ENCODE measurements at places on chromosomes 7 and 10.

GRCh38 chr10:105041956-105042355 is 400.9 kb downstream of the SORCS3 start:
- no peak for DNase-seq

- no peak for DNase-seq
Measured at GRCh38 chr7:1095621-1096155, 7.8 kb downstream of the GPER1 start.

GRCh38 chr10:8691498-8692017 is 637.1 kb downstream of the GATA3 start:
- DNase-seq, result no peak

- DNase-seq, result no peak
Measured at GRCh38 chr10:125868372-125868975, 12.6 kb downstream of the DHX32 start.

- DNase-seq, result no peak
Measured at GRCh38 chr7:134804854-134805253, 25.4 kb downstream of the CALD1 start.

GRCh38 chr7:22572292-22572691 is 72.3 kb upstream of the STEAP1B start:
- DNase-seq, result no peak

GRCh38 chr7:68678196-68678595 is 920.1 kb upstream of the AUTS2 start:
- DNase-seq, result no peak

DNA sequence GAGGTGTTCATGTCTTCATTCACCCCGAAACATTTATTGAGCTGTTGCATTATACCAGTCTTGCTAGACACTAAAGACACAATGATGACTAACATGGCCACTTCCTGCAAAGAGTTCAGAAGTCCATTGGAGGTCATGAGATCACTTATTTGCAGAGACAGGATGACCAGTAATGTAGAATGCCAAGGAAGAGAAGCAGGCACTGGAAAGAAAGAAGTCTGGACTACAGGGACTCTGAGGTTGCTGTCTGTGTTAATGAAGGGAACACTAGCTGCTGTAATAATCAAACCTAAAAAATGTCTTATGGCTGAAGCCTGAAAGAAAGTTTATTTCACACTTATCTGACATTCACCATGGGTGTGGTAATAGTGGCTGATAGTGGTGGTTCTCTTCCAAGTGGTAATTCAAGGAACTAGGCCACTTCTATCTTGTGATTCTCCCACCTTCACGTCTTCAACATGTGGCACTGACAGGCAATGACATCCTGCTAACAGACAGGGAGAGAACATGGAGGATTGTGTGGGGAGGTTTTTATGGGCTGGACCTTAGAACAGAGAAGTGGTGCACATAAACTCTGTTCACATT is 89.2 kb upstream of the MKLN1 start:
- no peak for DNase-seq

- DNase-seq, result no peak
Measured at GRCh38 chr7:92634205-92634604, 44.0 kb upstream of the FAM133B start.

DNA sequence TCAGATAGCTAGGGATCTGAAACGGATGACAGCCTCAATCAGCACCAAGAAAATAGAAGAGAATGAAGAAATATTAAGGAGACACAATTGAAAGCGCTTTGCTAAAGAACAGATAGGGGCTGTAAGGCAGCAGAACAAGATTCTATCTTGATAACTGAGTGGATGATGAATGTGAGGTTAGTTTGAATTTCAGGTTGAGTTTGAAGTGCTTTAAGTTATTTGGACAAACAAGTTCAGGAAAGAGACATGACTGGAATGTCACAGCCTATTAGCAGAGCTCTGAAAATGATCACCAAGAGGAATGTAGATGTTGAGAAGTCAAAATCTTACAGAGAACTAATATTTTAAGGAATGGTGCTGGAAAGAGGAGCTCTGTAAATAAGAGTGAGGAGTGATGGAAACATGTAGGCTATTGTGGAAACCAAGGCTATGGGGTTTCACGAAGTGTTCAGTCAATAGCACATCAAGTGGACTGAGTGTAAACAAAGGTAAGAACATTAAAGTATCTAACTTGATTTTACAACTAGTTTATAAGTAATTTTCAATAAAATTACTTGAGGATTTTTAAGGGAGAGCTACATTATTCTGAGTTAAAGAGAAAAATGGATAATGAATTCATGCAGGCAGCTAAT is 61.6 kb downstream of the MEST start:
- no peak for DNase-seq

DNA sequence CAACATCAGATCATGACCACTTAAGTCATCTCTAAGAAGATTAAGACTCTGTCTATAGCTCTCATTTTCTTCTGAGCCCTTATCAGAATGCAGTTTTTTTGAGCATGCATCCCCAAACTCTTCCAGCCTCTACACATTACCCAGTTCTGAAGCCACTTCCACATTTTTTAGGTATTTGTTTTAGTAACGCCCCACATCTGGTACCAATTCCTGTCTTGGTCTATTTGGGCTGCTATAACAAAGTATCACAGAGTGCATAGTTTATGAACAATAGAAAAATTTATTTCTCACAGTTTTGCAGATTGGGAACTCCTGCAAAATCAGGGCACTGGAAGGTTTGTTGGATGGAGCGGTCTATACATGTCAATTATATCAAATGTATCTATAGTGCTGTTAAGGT is 107.7 kb upstream of the KCND2 start:
- DNase-seq, result no peak

DNA sequence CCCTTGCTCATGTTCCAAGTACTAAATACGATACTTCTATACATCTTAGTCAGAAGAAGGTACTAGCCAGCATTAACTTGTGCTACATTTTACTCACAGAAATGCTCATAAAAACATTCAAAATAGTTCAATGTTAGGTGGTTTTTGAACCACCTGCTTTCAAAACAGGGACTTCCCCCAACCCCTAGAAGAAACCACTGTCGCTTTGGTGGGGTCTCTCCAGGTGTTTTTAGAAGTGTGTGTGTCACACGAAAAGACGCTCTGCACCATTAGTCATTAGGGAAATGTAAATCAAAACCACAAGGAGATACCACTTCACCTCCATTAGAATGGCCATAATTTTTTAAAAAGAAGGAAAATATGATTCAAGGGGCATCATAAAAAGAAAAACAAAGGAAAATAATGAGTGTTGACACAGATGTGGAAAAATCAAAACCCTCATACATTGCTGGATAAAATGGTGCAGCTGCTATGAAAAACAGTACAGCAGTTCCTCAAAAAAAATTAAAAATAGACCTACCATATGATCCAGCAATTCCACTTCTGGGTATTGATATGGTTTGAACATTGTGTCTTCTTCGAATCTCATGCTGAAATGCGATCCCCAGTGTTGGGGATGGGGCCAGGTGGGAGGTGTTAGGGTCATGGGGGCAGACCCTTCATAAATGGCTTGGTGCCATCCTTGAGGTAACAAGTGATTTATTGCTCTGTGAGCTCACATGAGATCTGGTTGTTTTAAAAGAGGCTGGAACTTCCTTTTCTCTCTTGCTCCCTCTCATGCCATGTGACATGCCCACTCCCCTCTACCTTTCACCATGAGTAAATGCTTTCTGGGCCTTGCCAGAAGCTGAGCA is 74.2 kb downstream of the MALSU1 start:
- no peak for DNase-seq

DNA sequence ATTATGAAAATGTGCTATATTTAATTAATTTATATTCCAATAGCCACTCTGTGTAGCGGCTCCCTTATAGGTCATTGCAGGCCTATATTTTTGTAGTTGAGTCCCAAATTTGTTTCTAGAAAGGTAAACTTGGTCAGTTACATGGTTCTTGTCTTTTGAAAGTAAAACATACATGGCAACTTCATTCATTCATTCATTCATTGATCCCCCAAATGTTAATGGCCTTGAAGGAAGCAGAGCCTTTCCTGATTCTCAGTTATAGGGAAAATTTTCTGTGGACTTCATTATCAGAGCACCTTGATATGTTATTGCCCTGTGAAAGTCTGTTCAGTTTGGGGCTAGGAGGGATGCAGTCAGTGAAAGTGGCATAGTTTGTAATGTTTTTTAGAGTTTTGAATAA is 2.9 kb downstream of the BLVRA start:
- no peak for DNase-seq

DNA sequence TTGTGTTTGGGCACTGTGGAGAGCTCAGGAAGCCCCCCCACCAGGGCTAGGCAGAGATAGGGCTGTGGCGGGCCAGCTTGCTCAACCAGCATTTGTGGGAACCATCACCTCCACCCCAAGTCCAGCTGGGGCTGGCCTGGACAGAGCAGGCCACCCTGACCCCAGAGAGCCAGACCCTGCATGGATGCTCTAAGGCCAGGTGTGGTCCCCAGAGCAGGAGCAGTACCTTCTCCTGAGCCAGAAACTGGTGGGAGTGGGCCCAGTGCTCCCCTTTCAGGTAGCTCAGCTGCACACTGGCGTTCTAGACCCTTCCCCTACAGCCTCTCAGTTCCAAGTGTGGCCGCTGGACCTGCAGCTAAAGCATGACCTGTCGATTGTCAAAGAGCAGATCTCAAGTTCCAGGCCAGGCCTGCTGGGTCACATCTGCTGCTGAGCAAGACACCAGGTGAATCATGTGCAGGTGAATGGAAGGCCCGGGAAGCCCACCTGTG is 57.2 kb downstream of the RASGEF1A start:
- DNase-seq, result no peak

DNA sequence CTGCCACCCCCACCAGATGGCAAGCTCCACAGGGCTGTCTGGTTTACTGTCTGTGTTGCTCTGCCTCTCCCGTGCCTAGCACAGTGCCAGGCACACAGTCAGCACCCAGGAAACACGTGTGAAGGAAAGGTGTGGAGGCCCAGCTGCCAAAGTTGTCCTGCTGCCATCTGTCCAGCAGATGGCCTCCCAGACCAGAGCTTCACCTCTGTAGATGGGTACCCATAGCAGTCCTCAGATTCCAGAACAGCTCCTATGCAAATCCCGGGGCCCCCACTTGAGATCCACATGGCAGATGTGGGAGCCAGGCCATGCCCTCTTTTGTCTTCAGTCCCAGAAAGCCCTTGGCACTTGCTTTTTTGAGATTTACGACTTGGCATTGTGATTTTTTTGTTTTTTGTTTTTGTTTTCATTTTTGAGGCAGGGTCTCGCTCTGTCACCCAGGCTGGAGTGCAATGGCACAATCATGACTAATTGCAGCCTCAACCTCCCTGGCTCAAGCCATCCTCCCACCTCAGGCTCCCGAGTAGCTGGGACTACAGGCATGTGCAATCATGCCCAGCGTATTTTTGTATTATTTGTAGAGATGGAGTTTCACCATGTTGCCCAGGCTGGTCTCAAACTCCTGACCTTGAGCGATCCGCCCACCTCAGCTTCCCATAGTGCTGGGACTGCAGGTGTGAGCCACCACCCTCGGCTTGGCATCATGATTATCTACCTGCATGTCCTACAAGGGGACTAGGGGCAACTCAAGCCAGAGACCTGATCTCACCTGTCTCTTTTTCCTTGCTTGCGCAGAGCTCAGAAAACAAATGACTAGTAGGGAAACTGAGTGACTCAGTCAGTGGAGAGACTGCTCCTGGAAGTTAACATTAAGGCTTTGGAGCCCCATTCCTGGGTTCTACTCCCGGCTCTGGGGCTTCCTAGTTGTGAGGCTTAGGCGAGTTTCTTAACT is 16.9 kb upstream of the PALD1 start:
- DNase-seq, result peak; percentile 65

- DNase-seq, result peak; percentile 65
Measured at GRCh38 chr7:129271500-129272355, 46.9 kb downstream of the AHCYL2 start.

- no peak for DNase-seq
Measured at GRCh38 chr10:43079856-43080255, 3.0 kb downstream of the RET start.

DNA sequence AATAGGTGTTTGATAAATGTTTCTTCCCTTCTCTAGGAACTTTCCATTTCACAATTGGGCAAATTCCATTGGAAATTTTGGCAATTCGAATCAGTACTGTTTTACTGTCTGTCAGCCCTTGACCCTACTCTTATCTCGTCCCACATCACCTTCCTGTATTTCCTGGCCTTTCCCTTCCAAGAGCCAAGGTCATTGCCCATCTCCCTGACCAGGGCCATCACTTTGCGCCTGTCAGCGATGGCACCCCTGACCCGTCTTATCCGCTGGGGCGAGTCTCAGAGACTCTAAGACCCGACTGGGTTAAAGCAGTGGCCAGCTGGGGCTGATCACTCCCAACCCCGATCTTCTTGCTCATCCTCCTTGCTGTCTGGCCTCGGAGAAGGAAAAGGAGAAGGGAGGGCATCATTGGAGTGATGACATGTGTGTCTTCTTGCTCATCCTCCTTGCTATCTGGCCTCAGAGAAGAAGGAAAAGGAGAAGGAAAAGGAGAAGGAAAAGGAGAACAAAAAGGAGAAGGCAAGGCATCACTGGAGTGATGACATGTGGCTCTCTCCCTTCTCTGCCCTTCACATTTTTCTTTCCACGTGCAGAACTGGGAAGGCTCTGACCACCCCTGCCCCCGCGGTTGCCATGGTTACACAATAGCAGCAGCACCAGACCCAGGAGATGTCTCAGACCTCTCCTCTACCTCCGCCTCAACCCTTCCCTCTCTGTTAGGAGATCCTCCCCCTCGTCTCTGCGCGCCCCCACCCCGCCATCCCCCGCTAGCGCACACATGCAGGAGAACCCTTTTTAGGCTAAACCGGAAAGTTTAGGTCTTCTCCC is 2.0 kb downstream of the SEMA3D start:
- DNase-seq, result peak; percentile 76

DNA sequence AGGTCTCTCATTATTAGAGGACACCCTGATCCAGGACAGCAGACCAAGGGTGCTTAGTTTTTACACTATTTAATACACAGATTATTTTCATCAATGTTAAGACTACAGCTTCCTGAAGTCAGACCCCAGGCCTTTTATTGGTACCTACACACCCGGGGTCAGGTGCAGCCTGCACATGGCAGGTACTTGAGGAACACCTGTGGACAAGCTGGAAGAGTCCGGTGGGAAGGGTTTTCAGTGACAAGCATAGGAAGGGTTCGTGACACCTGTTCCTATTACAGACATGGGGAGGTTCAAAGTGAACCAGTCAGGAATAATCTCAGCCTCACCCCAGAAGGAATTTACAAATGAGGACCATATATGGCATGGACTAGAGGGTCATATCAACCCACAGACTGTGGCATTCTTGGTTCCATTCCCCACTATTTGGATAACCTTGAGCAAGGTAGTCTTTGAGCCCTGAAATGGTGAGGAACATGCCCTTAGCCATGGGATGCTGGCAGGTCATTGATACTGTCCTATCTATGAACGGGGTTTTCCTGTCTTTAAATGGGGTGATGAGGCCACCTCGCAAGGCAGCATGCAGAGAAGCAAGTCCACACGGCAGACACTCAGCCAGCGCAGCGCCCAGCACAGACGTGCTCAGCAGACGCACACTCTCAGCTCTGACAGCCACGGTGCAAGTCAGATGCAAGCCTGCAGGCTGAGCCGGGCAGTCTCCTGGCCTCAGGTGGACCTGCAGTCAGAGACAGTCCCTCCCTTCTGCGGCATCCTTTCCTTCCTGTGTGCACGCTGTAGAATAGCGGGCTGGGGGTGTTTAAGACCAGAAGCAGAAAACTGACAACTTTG is 624.9 kb downstream of the PTPRN2 start:
- DNase-seq, result no peak

GRCh38 chr10:50033481-50033880 is 34.3 kb upstream of the WASHC2A start:
- DNase-seq, result no peak

GRCh38 chr7:22485189-22485588 is 14.8 kb downstream of the STEAP1B start:
- no peak for DNase-seq

- no peak for DNase-seq
Measured at GRCh38 chr7:110830778-110831177, 260.1 kb upstream of the LRRN3 start.

- DNase-seq, result no peak
Measured at GRCh38 chr10:74187237-74187636, 36.2 kb downstream of the ADK start.

Measured in SK-N-DZ (cell line).